ENCODE measurements at places on chromosomes 1 and 21.
A peak's percentile ranks its signal among the peaks of the same experiment; 100 is the strongest.

- peaks cover 15% of the 10 kb centered on the region for H3K27me3 ChIP-seq
- no peak for DNase-seq
- no peaks in the 10 kb centered on the region for H3K4me1 ChIP-seq
- H3K27ac ChIP-seq: no peak overlapping the region
Measured at GRCh38 chr1:210814382-210815123, 319.4 kb downstream of the KCNH1 start.

- peaks cover 75% of the 10 kb centered on the region for H3K27me3 ChIP-seq
- peaks cover 9% of the 10 kb centered on the region for H3K4me1 ChIP-seq
- H3K4me3 ChIP-seq: no peak overlapping the region
- DNase-seq: no peak
Measured at GRCh38 chr1:110522560-110522959, 3.6 kb upstream of the KCNA10 start.

GRCh38 chr21:32389337-32390015 lies 3.3 kb downstream of the URB1 start:
- peaks cover 4% of the 10 kb centered on the region for H3K27me3 ChIP-seq
- peaks cover 10% of the 10 kb centered on the region for H3K36me3 ChIP-seq

GRCh38 chr1:59410457-59410856 lies 113.6 kb downstream of the FGGY start:
- no peak for DNase-seq
- H3K27ac ChIP-seq: no peak overlapping the region
- no peaks in the 10 kb centered on the region for H3K27me3 ChIP-seq
- H3K36me3 ChIP-seq: peaks cover 3% of the 10 kb centered on the region

GRCh38 chr1:167059045-167059808 lies 30.9 kb downstream of the GPA33 start:
- no peaks in the 10 kb centered on the region for H3K27me3 ChIP-seq
- no peaks in the 10 kb centered on the region for H3K36me3 ChIP-seq
- DNase-seq: peak; percentile 88
- no peak overlapping the region for H3K27ac ChIP-seq
- H3K4me3 ChIP-seq: peak overlapping the region; percentile 42
- peaks cover 5% of the 10 kb centered on the region for H3K4me1 ChIP-seq

DNA sequence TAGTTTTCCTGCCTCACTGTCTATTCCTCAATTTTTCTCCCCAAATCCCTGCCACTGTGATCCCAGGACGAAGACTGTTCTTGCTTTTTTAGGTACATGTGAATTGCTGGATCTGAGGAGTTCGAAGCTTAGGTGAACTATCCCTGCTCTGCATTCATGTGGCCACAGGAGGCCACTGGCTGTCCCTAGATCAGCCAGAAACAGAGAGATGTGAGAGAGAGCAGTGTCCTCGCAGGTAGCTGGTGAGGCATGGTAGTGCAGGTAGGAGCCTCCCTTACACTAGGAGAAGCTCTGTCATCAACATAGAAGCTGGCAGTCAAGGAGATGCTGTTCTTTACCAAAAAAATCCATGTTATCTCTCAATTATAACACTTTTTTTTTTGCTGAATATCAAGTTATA lies 71.5 kb downstream of the USP24 start:
- peaks cover 3% of the 10 kb centered on the region for H3K4me1 ChIP-seq
- no peak overlapping the region for H3K27ac ChIP-seq
- H3K36me3 ChIP-seq: peaks cover 25% of the 10 kb centered on the region
- no peak for DNase-seq
- H3K4me3 ChIP-seq: no peak overlapping the region

GRCh38 chr1:200400556-200400955 lies 9.3 kb downstream of the ZNF281 start:
- H3K36me3 ChIP-seq: peaks cover 2% of the 10 kb centered on the region
- no peak overlapping the region for H3K27ac ChIP-seq
- no peak for DNase-seq

DNA sequence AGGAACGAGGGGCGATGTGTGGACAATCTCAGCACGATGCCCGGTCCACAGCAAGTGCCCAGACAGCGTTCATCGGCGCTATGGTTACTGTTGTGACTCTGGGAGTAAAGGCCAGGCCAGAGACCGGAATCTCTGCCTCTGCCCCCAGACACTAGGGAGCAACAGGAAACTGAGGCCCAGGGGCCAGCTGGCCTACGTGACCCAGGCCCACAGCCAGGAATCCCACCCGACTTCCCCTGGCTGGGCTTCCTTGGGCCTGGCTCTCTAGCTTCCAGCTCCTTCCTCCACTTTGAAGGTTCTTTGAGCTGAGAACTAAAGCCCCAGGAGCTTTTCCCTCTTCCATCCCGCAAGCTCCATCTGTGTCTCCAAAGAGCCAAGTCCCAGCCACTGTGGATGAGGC lies 4.6 kb downstream of the LRP8 start:
- H3K4me1 ChIP-seq: peaks cover 20% of the 10 kb centered on the region
- no peak for DNase-seq
- H3K4me3 ChIP-seq: no peak overlapping the region
- H3K27me3 ChIP-seq: peaks cover 12% of the 10 kb centered on the region
- H3K36me3 ChIP-seq: peaks cover 7% of the 10 kb centered on the region
- no peak overlapping the region for H3K27ac ChIP-seq

GRCh38 chr1:234525099-234525799 lies 46.3 kb upstream of the TARBP1 start:
- DNase-seq: no peak
- no peak overlapping the region for H3K4me3 ChIP-seq
- peaks cover 29% of the 10 kb centered on the region for H3K4me1 ChIP-seq
- no peaks in the 10 kb centered on the region for H3K27me3 ChIP-seq

DNA sequence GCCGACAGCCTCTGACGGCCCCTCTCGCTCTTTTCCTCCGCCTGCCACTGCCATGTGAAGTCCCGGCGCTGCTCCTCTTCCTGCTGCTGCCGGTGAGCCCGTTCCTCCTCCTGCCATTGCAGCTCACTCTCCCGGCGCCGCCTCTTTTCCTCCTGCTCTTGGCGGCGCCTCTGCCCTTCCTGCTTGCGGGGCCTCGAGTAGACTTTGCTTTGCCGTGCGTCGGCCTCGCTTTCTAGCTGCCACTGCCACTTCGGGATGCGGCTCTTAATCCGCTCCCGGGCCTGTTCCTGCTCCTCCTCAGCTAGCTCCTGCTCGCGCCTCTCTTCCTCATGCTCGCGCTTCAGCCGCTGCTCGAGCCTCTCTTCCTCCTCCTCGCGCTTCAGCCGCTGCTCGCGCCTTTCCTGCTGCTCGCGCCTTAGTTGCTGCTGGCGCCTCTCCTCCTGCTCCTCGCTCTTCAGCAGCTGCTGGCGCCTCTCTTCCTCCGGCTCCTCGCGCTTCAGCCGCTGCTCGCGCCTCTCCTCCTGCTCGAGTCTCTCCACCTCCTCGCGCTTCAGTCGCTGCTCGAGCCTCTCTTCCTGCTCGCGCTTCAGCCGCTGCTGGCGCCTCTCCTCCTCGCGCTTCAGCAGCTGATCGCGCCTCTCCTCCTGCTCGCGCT lies 4.3 kb downstream of the TCHH start:
- H3K4me1 ChIP-seq: no peaks in the 10 kb centered on the region
- H3K27ac ChIP-seq: no peak overlapping the region
- peaks cover 1% of the 10 kb centered on the region for H3K27me3 ChIP-seq
- no peak for DNase-seq

- no peak overlapping the region for H3K4me3 ChIP-seq
- no peaks in the 10 kb centered on the region for H3K27me3 ChIP-seq
- no peaks in the 10 kb centered on the region for H3K4me1 ChIP-seq
- H3K27ac ChIP-seq: no peak overlapping the region
- peaks cover 14% of the 10 kb centered on the region for H3K36me3 ChIP-seq
Measured at GRCh38 chr1:186308264-186309060, 66.6 kb downstream of the TPR start.

DNA sequence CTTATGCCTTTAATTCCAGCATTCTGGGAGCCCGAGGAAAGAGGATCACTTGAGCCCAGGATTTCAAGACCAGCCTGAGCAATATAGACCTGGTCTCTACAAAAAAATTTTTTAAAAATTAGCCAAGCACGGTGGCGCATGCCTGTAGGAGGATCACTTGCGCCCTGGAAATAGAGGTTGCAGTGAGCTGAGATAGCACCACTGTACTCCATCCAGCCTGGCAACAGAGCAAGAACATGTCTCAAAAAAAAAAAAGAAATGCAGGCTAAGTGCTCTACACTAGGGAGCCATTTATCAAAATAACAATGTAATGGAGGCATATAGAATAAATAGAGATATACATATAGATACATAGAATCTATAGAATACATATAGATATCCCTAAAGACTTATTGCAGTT lies 23.3 kb downstream of the CEPT1 start:
- peaks cover 10% of the 10 kb centered on the region for H3K4me1 ChIP-seq
- H3K36me3 ChIP-seq: peaks cover 12% of the 10 kb centered on the region
- H3K27ac ChIP-seq: no peak overlapping the region
- H3K27me3 ChIP-seq: no peaks in the 10 kb centered on the region

DNA sequence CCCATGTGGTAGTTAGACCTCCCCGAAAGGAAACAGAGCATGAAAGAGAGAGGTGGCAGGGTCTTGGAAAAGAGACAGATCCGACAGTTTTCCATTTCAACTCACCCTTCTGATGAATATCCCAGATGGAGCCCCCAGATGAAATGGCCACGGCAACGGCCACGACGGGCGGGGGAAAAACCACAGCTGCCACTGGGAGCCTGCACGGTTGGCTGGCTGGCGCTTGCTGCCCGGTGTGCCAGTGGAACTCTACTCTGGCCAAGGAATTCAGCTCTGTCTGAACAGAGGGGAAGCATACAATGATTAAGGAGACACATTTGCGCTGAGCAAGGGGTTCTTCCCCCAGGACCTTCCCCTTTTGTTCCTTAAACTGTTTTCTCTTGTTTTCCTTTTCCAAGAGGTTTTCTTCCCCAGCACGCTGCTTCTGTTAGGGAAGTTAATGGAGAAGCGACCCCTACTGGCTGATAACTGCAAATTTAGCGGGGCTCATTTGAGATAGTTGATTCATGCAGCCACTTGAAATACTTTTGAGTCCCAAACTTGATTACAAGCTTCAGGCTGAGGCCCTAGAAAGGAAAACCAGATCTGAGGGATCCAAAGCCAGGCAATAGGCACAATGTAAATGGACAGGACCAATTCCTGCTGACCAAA lies 1122.5 kb downstream of the NCAM2 start:
- H3K36me3 ChIP-seq: no peaks in the 10 kb centered on the region
- no peak overlapping the region for H3K27ac ChIP-seq

DNA sequence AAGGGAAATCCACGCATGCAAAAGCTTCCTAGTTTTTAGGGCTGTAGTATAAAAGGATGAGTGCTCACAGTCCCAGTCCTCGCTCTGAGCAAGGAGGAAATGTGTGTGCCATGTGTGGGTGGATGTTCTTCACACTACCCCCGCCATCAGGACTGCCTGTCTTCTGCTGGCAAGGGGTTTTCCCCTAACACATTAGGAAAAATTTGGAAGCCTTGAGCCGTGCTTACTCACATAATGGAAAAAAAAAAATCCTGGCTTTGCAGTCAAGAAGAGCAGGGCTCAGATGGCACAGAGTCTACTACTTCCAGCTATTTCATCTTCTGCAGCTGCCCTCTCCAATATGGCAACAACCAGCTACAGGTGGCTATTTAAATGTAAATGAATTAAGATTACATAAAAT lies 363.1 kb downstream of the PLPP3 start:
- H3K27ac ChIP-seq: no peak overlapping the region
- DNase-seq: no peak
- peaks cover 2% of the 10 kb centered on the region for H3K4me1 ChIP-seq
- H3K4me3 ChIP-seq: no peak overlapping the region

DNA sequence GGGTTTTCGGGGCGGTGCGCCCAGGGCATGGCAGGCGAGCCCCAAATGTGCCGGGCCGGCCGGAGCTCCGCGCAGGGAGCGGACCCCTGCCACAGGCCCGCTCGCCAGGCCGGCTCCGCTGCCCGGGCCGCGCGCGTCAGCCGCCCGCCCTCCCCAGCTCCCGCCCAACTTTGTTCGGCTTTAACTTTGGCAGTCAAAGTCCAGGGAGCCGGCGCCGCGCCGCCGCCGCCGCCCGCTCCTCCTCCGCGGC lies 488 bp downstream of the SLC35D1 start:
- peak overlapping the region; percentile 83 for H3K4me3 ChIP-seq
- peaks cover 12% of the 10 kb centered on the region for H3K36me3 ChIP-seq
- DNase-seq: peak; percentile 43
- H3K27me3 ChIP-seq: no peaks in the 10 kb centered on the region
- H3K27ac ChIP-seq: peak overlapping the region; percentile 89
- peaks cover 20% of the 10 kb centered on the region for H3K4me1 ChIP-seq

GRCh38 chr1:40352126-40352525 lies 21.4 kb upstream of the SMAP2 start:
- no peak for DNase-seq
- no peaks in the 10 kb centered on the region for H3K36me3 ChIP-seq
- H3K4me1 ChIP-seq: no peaks in the 10 kb centered on the region
- H3K4me3 ChIP-seq: no peak overlapping the region
- no peak overlapping the region for H3K27ac ChIP-seq

GRCh38 chr1:154488922-154489321 lies 13.1 kb upstream of the TDRD10 start:
- H3K4me3 ChIP-seq: no peak overlapping the region
- no peaks in the 10 kb centered on the region for H3K36me3 ChIP-seq
- H3K27ac ChIP-seq: no peak overlapping the region

DNA sequence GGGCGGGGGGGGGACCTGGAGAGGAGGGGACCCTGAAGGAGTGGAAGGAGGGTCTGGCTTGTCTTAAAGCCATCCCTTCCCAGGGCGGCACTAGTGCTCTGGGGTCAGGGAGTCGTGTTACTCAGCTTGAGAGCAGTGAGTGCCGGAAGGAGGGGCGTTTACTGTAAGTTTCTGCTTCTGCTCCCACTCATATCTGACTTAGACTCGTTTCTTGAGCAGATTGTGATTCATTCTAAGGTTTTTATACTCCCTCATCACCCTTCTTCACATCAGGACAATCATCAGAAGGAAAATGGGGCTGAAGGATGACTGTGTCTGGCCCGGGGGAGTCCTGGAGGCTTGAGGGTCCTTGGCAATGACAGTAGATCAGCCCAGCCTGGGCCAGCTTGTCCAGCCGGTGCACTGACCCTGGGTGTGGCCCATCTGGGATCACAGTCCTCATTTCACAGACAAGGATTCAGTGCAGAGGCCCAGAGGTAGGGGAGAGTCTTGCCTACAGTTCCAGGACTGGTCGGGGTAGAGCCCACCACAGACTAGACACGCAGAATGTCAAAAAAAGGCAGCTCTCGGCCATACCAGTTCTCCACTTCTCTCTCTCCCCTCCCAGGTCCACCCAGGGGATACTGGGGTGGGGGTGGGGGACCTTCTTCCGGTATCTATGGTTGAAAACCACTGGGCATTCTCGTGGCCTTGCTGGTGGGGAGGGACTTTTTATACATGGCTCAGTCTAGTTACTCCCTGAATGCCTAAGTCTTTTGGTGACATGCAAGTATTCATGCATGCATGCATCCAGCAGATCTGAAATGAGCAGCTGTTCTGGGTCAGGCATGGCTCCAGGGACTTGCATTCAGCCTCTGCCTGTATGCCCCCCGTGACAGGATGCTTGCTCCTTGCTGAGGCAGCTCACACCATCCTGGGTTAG lies 5.1 kb downstream of the TNFRSF8 start:
- H3K27me3 ChIP-seq: peaks cover 37% of the 10 kb centered on the region
- no peak for DNase-seq
- H3K27ac ChIP-seq: peak overlapping the region; percentile 92
- peak overlapping the region; percentile 6 for H3K4me3 ChIP-seq

GRCh38 chr1:99820546-99820945 lies 29.6 kb upstream of the AGL start:
- H3K27me3 ChIP-seq: no peaks in the 10 kb centered on the region
- H3K36me3 ChIP-seq: peaks cover 3% of the 10 kb centered on the region
- H3K27ac ChIP-seq: no peak overlapping the region
- no peak overlapping the region for H3K4me3 ChIP-seq

All from mesothelial cell of epicardium (in vitro differentiated cells).